ENCODE measurements at places on chromosomes 1 and 21.

GRCh38 chr1:192741095-192741494 is 67.7 kb upstream of the RGS2 start:
- DNase-seq, result no peak

DNA sequence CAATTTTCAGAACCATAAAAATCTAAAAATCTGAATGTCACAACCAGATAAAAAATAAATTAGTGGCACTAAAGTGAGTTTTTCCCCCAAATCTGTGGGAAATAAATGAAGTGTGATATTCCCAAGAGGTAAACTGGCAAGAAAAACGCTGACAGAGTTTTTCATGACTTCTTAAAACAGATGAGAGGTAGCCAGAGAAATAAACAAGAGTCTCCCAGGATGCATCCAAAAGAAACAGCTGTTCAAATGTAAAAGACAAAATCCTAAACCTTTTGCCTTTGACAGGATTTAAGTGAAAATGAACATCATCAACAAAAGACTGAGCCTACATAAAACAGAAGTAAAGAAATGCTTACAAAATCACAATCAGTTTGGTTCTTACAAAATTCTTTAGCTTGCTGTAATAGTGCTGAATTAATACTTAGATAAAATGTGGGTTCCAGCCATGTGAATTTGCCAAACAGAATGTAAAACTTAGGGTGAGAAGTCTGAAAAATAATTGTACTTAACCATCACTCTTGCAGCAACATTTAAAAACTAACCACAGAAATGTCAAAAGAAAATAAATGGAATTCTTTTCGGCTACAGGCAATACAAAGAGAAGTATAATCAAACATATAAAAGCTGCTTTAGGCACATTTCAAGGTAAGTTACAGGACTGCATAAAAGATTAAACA is 133.6 kb downstream of the EIF4G3 start:
- no peak for DNase-seq

DNA sequence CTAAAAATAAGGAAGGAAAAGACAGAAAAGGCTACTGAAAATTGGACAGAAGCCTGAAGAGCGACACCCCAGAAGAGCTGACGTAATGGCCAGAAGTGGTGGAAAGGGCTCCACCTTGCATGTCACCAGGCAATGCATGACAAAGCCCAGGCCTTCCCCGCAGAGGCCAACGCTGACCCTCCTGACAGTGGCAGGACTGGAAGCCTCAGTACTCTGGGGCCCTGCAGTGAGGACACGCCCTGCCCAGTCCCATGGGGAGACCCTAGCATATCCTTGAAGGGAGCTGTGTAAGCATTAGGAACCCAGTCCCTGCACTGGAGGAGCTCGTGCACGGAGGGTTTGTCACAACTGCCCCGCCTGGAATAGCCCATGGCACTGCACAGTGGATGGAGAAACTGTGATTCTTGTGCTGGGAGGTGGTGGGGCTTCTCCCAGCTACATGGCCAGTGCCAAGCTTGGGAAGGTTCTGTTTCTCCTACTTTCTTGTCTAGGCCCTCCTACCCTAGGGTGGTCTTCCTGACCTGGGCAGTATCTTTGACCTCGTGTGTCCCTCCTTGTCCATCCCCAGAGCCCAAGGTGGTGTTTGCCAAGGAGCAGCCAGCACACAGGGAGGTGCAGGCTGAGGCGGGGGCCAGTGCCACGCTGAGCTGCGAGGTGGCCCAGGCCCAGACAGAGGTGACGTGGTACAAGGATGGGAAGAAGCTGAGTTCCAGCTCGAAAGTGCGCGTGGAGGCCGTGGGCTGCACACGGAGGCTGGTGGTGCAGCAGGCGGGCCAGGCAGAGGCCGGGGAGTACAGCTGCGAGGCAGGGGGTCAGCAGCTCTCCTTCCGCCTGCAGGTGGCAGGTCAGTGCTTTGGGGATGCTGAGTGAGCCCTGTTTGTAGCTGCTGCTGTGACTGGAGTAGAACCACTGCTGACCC is 60.4 kb downstream of the OBSCN start:
- peak; percentile 60 for DNase-seq

DNA sequence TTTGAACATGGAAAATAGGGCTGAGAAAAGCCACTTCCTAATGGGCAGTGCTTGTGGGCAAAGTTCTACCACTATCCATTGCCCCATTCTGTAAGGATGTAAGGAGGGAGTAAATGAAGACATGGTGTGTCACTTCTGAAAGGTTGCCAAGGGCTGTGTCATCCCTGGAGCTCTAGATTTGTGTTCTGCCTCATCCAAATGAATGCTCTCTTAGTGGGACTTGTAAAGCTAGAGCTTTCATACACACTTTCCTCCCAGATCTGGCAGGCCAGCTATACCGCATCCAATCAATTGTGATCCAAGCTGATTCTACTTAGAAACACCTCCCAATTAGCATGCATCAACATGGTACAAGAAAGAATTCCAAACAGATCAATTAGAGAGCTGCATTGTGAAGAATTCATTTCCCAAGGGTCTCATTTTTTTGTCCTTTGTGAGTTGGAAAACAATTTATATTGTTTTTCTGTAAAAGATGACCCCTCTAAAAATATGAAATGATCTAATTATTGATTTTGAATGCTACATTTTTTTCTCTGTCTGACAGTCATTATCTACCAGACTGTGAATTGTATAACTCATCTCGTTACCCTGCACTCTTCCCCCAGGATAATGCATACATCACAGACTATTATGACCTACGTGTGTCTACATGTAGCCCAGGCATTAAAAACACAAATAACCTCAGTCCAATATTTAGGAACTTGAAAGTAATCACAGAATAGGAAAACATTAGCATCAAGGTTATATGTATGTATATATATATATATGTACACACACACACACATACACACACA is 117.1 kb upstream of the DUSP10 start:
- no peak for DNase-seq

GRCh38 chr1:55322842-55323241 is 107.7 kb upstream of the USP24 start:
- DNase-seq, result no peak

- DNase-seq, result no peak
These were observed 255.3 kb downstream of the FOXD2 start for GRCh38 chr1:47693115-47693514.

DNA sequence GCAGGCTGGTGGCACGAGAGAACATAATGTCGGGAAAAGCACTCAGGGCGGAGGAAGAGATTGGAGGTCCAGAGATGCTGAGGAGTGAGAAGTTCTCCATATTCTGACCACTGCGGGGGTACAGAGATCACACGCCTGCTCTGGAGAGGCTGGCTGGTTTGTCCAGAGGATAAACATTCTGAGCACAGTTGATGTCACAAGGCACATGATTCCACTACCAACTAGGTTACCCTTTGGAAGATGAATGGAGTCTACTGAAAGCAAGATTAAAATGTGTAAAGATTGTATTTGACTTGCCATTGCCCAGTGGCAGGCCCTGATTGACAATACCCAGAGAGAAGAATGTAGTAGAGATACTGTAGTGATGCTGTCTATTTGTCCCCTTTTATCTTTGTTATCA is at the start of gene SPATA46:
Gene SPATA46 (minus strand): TSS at position 164 of the 400 bp plus-strand sequence. CDS start 64 bp downstream, at position 100.
- no peak for DNase-seq

DNA sequence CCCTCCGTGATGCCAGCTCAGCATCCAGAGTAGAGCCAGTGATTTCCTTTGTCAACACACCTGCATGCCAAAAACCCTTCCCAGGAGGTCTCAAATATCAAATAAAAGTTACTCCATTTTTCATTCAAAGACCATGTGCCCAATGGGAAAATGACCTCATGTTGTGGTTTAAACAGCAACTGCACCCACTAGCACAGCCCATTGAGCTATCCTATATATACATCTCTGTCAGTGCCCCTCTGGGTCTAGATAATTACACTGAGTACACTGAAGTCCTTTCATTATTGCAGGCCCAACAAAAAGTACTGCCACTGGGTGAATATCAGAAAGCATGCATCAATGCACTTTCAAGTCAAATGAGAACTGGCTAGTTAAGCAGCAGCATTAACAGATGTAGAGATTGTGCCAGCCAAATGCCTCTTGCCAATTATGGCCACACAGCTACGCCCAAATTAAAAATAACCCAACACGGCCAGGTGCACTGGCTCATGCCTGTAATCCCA is 117.7 kb downstream of the SLC45A1 start:
- DNase-seq, result no peak

GRCh38 chr1:49102752-49103151 is 326.1 kb upstream of the BEND5 start:
- no peak for DNase-seq

DNA sequence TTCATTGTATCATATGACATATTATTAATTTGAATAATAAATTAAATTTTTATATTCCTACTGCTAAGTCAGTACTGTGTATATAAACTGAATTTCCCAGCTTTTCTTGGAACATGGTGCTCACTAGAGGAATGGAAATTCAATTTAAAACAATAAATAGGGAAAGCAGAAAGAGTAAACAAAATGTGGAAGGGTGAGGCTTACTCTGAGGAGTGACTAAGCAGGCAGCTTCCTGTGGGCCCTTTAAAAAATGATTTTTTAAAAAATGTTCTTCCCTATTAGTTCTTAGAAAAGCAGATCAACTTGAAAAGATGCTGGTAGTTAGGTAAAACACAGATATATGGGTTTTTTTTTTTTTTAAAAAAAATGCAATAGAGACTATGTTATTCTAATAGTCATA is 49.5 kb upstream of the S1PR1 start:
- DNase-seq, result no peak

DNA sequence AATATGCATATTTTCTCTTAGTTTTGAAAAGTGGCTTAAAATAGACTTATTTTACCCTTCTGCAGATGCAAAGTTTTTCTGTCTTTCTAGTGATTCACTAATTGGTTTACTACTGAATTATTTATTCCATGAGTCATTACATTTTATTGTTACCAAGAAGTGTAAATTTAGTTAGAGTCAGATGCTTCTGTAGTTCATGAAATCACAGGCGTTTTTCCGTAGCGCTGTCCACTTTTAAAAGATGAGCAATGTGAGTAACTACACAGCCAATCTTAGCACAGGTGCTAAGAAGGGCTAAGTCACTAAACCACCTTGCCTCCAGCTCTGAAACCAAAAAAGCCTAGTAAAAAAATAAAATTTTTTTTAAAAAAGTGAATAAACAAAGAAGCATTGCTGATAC is 24.7 kb downstream of the RGS13 start:
- DNase-seq, result no peak

DNA sequence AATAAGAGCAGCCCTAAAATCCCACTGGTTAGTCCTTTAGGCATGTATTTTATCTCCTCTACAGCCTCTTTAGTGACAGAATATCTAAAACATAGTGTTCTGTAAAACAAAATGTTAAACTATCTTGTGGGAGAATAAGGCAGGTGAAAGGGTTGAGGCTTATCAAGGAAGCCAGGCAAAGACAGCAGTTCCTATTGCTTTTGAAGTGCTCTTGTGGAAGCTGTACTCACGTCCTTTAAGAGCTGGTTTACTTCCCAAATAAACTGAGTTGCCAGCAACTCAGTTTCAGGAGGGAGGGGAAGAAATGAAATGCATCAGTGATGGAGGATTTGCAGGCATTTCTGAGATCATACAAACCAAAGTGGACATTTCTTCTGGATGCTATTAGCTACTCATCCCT is 529.6 kb upstream of the ZRANB2 start:
- DNase-seq, result no peak

DNA sequence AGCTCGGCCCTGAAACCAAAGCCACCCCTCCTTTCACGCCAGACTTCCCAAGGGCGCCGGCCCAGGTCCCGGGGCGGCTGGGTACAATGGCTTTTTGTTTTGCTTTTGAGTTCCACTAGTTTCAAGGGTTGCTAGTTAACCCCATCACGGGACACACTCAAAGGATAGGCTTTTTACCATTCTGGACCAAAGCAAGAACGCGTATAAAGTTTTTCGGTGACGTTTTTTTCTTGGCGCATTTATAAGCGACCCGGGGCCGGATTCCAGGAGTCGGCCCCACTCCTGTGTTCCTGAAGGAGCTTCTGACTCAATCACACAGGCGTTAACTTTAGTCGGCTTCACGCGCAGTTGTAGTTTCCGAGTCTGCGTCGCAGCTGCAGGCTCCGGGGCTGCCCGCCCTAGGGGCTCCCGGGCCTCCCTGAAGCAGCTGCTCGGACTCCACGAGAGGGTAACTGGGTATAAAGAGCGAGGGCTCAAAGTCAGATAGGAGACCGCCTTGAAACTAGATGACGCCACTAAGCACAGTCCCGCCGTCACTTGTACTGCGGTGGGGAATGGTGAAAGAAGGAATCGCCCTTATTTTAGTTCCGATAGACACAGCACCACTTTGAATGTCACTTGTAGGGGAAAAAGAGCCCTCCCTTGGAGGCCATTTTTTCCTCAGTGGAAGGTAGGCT is 707 bp upstream of the KLHL21 start:
- DNase-seq, result peak; percentile 84

DNA sequence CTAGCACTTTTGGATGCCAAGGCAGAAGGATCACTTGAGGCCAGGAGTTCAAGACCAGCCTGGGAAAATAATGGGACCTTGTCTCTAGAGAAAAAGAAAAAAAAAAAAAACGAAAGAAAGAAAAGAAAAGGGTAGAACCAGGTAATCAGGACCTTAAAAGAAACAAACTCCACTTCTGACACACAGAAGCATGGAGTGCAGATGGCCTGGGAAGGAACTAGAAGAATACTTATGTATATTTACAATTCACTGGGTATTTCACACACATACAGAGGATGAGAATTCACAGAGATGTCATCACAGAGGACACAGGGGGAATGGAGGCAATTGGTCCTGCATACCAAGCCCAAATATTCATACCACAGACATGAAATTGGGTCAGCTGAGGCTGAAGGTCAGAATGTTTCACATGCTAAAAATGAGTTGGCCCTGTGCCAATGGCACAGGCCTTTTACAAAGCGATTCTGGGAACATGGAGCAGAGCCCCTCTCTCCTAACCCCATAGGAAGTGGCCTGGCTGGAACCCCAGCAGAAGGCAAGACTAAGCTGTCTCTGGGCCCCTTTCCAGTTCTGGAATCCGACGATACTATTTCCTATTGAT is 4.4 kb downstream of the B4GALT3 start:
- DNase-seq, result no peak

DNA sequence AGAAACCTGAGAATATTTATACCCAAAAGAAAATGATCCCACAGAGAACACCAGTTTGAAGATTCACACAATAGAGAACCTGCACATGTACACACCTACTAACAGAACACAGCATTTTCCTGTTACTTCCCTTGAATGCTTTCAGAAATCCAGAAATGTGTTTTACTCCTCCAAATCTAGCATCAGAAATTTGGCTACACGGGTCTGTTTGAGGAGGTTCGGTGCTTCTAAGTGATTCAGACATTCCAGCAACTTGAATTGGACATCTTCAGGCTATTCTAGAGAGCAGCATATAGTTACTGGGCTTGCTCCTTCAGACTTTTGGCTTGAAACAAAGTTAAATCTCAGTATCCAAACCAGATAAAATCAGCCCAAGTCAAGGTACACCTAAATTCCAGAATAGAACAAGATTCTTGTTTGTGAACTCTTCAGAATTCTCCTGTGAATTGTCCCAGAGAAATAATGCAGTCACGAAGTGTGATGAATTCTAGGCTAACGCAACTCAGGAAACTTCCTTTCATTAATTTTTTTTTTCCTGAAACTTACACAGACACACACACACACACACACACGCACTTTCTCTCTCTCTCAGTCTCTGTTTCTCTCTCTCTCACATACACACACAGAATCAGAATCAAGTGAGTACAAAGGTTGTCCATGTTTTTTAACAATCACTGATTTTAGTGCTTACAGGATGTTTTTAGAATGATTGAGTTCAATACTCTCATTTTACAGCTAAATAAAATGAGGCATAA is 278.4 kb upstream of the SNX7 start:
- DNase-seq, result no peak

All from left forelimb (tissue), 1 donor.